ENCODE measurements at places on chromosomes 11 and 22.

GRCh38 chr11:19892387-19892786 is 179.8 kb downstream of the NAV2 start:
- DNase-seq = no peak

- no peak for DNase-seq
Observed at GRCh38 chr11:69229511-69229910, 64.4 kb upstream of the MYEOV start.

GRCh38 chr22:45968751-45969413 is 8.1 kb downstream of the WNT7B start:
- DNase-seq = peak; percentile 98

- no peak for DNase-seq
Observed at GRCh38 chr22:31247726-31248125, 35.6 kb downstream of the LIMK2 start.

DNA sequence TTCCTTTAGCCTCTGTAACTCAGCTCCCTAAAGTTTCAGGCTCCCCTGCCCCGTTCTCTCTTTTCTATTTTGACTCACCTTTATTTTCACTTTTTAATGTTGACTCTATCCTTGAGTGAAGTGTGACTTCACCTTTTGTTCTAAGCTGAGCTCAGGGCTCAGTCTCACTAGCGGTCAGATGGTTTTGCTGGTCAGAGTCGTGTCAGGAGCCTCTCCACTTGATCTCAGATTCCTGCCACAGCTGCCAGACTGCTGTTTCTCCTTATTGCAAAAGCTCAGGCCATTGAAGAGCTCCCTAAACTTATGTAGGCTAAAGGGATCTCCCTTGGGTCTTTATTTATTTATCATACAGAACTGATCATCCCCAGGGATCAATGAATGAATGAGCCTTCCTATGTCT is 13.7 kb upstream of the POU2AF2 start:
- peak; percentile 65 for DNase-seq

DNA sequence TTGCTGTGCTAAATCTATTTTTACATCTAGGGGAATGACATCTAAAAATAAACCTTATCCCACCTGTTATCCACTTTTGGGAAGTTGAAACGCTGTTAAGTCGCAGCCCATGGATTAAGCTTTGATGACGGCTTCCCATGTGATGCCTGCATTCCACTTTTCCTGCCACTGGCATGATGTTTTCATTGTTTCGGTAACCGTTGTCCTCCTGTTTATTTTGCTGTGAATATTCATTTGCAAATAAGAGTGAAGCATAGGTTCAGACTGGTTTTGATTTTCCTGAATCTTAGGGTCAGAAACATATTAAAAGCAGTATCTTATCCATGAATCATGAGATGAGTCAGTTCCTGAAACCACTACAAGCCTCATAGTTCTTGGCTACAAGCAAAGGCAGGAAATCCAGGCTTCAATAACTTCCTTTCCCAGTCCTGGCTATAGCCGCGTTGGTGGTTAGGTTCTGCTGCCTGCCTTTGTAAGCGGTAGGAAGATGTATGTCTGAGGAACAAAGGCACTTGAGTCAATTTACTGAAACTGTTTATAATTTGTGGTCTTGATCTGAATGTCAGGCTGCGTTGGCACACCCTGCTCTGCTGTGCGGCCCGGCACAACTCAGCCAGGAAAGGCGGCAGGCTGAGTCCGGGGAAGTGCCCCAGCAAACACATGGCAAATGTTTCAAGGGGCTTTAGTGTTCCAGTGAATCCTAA is 19.4 kb downstream of the TEAD1 start:
- DNase-seq = peak; percentile 100

DNA sequence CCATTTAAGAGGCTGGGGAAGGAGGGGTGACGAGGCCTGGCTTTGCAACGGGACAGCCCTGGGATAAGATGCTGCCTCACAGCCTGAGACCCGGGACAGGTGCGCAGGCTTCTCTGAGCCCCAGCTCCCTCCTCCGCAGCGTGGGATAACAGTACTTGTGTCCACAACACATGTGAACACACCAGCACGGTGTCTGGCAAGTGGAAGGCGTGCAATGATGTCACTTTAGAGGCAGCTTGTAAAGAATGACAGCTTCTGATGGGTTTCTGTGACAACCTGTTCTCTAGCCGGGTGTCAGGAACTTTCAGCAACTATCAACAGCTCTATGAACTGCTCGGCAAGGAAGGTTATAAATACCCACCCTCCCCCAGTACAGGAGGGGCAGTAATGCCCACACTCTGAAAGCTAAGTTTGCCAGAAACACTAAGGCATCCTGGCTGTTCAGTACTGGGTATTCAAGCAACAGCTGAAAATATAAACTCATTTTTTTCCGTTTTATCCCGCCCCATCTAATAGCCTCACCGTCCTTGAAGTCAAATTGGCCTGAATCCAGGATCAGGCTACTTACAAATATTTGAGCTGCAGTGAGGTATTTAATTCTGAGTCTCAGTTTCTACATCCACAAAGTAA is 59.7 kb downstream of the MYH9 start:
- peak; percentile 79 for DNase-seq

Measured in fibroblast of lung (primary cell).